Psoas muscle (tissue), 8 donors: ENCODE measurements at places on chromosomes 1 and 21. TPM values are rescaled to one million over a fixed set of nuclear protein-coding genes. Genes with fewer than 3 reads are reported as not detected.

The KRTAP19-1 gene
- total RNA-seq, result not detected

DNA sequence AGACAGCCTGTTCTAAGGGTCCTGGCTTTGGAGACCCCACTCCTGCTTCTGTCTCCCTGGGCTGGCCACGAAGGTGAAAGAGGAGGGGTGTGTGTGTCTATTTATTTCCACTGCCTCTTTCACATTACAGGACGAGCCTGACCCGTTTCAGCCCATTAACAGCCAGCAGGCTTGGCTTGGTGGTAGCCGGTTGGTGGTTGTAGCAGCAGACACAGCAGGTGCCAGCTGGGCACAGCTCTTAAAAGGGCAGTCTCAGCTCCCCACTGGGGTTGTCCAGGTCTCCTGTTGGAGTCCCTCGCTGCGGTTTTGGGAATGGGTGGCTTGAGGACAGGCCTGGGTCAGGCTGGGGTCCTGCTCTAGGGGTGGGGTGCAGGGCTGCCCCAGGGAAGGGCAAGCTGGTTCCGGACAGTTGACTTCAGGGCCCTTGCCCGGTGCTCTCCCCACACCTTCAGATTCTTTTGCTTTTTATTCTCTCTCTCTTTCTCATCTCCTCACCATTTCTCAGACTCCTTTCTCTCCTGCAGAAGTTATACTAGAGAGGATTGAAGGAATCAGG is 84.6 kb downstream of the ACTL8 start:
- peaks cover 29% of the 10 kb centered on the region for H3K27me3 ChIP-seq
- no peak overlapping the region for H3K4me3 ChIP-seq
- no peak overlapping the region for H3K27ac ChIP-seq
- no peaks in the 10 kb centered on the region for H3K4me1 ChIP-seq
- no peaks in the 10 kb centered on the region for H3K36me3 ChIP-seq

- no peak overlapping the region for H3K4me3 ChIP-seq
- H3K27ac ChIP-seq, result no peak overlapping the region
- no peak for DNase-seq
Observed at GRCh38 chr1:197965132-197965840, 48.1 kb downstream of the LHX9 start.

The GJA4 gene
- 12.7 TPM for total RNA-seq

The BNIPL gene
- 0.96 TPM for total RNA-seq

GRCh38 chr1:35925741-35926140 is 5.2 kb upstream of the AGO3 start:
- H3K27ac ChIP-seq, result no peak overlapping the region
- H3K4me3 ChIP-seq, result no peak overlapping the region
- DNase-seq, result no peak
- no peaks in the 10 kb centered on the region for H3K27me3 ChIP-seq
- peaks cover 13% of the 10 kb centered on the region for H3K36me3 ChIP-seq
- H3K4me1 ChIP-seq, result peaks cover 7% of the 10 kb centered on the region
